ENCODE measurements at places on chromosomes 3 and 15.

DNA sequence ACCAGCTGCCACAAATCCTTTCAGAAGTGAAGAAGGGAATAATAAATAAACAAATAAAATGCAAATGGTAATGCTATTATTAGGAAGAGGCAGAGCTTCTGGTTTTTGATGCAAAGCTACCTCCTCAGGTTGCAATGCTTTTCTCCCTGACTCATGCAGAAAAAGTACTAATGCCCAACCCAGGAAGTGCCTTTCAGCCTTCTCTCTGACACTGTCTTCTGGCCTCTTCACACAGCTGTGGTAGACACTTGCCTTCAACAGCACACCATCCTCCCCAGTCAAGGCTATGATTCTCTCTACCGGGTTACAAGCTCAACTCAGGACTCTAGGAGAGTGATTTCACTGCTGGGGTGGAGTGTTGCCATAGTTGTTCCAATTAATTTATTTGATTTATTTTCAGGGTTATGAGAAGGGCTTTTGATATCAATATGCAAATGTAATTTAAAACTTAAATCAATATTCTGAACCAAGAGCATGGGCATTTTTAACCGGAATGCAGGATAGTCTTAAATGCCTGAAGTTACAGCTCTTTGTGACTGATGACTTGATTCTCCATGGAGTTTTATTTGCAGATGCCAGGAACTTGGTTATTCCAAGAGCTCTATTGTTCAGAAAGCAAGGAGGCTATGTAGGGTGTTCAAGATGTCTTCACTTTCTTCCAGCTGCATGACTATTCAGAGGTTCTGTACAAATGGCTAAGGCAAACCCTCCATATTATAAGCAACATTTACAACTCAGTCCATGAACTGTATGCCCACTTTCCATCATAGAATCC, 27.1 kb upstream of the GALNT15 start:
- no peak for DNase-seq

GRCh38 chr15:67786646-67787045, 38.7 kb upstream of the SKOR1 start:
- DNase-seq: no peak

DNA sequence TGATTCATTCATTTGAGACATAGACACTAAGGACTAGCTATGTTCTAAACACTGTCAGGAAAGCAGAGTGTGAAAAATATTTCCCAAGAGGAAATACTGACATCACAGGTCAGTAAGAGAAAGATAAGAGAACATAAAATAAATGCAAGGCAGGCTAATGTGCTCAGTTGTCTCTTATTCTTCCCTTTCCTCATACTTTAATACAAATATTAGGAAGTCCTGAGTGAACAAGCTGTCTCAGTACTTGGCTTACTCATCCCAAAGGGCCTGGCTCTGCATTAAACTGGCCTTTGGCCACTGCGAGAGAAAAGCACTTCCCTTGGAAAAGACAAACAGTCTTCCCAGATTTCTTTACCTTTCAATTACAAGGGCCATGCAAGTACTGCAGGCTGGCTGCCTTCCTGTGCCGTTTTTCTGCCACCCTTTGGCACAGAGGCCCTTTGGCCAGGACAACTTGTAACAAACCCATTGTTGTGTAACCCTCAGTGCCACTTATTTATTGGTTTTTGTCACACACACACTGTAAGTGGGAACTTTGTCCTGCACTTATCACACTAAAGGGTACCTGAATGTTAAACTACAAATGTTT, 31.7 kb downstream of the EDC3 start:
- DNase-seq: no peak

DNA sequence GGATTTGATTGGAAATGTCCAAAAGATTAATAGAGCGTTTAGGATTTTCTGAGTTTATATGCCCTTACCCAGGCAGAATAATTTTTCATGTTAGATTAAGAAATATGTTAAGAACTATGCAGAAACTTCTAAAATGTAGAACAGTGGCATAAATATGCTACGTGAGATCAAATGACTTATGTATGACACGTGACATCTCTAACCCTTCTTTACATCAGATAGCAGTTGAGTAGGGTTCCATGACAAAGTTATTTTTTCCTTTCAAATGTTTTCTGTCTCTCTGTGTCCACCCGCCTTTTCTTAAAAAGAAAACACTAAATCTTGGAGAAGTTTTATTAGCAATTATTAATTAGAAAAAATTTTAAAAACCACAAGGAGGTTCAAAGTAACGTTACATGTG, 8.6 kb upstream of the TFG start:
- no peak for DNase-seq

DNA sequence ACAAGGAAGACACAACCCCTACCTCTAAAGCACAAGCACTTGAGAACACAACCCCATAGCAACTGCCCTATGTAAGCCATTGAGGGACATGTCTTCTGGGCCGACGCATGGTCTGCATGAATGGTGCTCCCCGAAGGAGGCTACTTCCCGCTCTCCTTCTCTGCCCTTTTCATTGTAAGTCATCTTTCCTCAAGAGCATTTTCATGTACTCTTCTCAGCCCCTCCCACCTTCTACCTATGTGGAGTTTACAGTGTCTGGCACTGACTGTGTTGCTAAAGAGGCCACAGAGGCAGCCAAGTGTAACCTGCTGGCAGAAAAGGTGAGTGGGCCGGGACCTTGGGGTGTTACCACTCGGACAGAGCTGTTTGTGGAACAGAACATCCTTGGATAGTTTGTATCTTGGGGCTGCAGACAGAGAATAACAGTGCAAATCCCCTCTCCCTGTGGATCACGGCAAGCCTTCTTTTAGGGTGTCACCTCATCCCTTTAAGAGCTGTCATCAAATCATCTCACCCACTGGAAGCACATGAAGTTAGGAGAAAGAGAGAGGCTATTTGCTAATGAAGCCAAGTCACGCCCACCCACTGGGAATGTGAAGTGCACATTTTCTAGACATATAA, 5.6 kb downstream of the AHSG start:
- no peak for DNase-seq

DNA sequence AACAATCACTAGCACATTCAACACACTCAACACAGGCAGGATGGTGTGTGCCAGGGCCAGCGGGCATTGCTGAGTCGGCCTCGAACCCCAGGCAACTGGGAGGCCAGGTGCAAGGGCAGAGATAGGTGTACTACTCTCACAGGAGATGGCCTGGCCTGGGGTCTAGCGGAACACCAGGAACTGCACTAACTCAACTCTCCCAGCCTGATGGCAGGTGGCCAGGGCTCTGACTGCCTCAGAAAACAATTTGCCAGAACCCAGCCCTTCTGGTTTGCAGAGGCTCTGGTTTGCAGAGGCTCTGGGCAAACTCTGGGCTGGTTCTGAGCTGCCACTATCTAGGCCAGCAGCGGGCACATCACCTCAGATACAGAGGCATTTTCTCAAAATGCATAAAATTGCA, 229.2 kb upstream of the CHRNA7 start:
- DNase-seq: no peak

DNA sequence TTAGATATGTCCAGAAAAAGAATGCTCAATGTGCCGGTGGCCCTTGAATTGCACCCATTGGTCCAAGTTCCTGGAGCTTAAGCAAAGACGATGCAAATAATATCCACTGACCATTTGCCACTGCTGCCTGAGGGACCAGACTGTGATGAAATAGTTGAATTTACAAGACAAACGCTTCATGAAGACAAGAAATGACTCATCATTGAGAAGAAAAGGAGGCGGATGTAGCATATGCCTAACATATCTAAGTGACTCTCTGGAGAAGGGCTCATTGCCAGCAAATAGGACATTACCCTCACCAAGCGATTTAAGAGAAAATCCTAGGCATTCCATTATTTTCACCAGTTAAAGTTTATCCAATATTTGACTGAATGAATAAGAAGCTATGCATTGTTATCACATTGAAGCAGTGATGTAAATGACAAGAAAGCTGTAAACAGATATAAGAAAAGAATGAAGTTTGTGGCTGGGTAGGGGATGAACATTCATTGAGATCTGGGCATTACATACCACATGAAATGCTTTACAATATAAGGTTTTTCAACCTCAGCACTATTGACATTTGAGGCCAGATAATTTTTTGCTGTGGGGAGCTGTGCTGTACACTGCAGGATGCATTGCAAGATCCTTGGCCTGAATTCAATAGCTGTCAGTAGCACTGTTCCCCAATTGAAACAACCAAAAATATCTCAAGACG, 48.9 kb upstream of the CPNE4 start:
- no peak for DNase-seq

DNA sequence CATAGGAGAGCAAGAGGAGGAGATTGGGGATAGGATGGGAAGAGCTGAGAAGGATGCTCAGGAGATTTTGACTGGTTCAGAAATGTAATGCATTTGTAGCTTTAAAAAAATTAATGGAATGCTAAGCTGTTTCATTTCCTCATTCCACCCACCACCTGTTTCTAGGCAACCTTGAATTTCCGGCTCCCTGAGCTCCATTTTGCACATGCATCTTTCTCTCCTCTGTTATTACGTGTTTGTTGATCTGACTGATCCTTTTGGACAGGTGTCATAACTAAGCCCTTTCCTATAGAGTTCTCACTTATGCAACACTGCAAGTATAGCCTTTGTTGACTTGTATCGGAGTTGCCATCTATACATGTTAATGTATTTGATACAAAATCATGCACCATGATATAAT, 4.3 kb downstream of the TMPRSS7 start:
- peak; percentile 10 for DNase-seq

All from NCI-H1417 treated with DMSO at 0.1 percent for 48 hours (cell line).